ENCODE measurements at places on chromosomes 5 and 9.

GRCh38 chr5:51377151-51378060 lies 5.8 kb upstream of the ISL1 start:
- no peak for DNase-seq

DNA sequence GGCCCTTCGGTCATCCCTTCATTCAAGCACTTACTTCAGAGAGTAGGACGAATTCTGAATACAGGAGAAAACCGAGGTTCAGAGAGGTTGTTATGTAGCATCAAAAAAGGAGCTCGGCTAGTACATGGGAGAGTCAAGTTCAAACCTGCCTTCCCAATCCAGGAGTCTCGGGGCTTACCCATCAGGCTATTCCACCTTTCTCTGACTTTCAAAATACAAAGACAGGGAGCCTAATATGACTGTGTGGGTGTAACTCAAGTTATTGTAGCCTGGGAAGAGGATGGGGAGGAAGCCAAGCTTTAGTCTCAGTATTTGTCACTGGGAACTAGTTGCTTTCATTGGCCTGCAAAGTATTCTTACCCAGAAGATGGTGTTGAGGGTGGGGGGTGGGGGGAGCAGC lies 274.8 kb upstream of the PANK3 start:
- DNase-seq: no peak

- no peak for DNase-seq
These were observed 184.2 kb downstream of the EFNA5 start for GRCh38 chr5:107486489-107486888.

DNA sequence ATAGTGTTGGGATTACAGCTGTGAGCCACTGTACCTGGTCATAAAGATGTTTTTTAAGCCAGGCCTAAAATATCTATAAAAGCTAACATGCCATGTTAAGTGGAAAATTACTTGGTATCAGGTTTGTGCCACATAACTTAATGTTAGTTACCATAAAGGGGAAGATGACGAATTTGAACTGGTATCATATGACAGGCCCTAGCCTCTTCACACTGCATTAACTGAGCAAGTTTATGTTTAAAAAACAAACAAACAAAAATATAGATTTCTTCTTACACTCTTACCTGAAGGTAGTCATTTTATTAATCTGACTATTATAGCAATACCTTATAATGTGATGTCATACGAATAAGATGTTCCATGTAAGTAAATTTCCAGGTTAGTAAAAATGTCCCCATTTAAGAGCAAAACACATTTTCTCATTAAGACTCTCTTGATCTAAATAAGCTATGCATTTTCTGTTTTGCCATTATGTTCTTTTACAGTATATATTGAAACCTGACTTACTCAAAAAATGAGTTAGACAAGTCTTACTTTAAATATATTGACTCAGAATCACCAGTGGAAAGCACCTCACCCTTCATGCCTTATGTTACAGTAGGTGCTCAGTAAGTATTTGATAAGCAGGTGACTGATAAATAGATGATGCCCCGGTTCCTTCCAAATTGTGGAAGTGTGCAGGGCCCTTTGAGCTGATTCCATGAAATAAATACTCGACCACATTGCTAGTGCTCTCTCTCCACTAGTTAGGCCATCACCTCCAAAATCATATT lies 125.4 kb downstream of the CDC42SE2 start:
- no peak for DNase-seq

GRCh38 chr5:109655841-109656240 lies 33.9 kb upstream of the MAN2A1 start:
- no peak for DNase-seq

DNA sequence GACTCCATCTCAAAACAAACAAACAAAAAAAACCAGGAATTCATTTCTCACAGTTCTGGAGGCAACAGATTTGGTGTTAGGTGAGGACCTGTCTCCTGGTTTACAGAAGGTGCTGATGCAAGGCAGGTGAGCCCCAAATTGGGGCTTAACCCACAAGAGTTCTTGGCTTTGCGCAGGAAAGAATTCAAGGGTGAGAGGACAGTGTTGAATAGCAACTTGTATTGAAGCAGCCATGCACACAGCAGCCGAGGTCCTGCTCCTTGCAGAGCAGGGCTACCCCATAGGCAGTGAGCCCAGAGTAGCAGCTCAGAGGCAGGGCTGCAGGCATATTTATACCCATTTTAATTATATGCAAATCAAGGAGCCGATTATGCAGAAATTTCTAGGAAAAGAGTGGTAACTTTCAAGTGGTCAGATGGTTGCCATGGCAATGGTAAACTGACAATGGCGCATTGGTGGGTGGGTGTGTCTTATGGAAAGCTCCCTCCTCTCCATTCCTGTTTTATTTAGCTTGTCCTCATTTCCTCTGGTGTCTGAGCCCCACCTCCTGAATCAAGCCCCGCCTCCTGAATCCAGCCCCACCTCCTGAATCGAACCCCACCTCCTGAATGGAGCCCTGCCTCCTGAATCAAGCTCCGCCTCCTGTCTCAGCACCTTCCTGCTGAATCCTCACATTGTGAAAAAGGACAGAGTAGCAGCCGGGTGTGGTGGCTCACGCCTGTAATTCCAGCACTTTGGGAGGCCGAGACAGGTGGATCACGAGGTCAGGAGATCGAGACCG lies 34.5 kb upstream of the COL5A1 start:
- DNase-seq: no peak

GRCh38 chr9:4262735-4263141 lies 37.1 kb downstream of the GLIS3 start:
- no peak for DNase-seq

DNA sequence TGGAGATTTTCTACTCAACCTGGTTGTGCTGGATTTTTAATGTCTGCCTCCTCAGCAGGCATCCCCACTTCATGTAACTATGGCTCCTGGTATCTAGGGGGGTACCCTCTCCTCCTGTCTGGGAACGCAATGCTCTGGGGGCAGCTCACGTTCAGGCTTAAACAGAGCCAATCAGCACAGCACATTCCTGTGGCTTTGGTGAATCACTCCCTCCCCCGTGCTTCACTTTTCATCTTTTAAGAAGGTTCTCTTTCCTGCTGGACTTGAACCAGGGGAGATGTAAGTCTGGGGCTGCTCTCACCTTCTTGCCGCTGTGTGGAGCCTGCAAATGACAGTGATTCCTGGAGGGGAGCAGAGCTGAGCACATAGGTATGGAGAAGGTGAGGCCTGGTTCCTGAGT lies 101.2 kb downstream of the MSX2 start:
- no peak for DNase-seq

- no peak for DNase-seq
These were observed 198.3 kb downstream of the KCTD16 start for GRCh38 chr5:144369006-144369405.

DNA sequence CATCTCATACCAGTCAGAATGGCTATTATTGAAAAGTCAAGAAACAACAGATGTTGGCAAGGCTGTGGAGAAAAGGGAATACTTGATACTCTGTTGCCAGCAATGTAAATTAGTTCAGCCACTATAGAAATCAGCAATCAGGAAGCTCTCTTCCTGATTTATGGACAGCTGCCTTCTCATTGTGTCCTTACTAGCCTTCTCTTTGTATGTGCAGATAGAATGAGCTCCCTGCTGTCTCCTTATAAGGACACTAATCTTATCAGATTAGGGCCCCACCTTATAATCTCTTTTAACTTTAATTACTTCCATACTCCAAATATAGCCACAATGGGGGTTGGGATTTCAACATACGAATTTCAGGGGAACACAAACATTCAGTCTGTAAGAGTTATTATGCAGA lies 38.0 kb downstream of the KCNV2 start:
- no peak for DNase-seq

GRCh38 chr9:121059998-121060636 lies 10.0 kb upstream of the C5 start:
- DNase-seq: no peak

DNA sequence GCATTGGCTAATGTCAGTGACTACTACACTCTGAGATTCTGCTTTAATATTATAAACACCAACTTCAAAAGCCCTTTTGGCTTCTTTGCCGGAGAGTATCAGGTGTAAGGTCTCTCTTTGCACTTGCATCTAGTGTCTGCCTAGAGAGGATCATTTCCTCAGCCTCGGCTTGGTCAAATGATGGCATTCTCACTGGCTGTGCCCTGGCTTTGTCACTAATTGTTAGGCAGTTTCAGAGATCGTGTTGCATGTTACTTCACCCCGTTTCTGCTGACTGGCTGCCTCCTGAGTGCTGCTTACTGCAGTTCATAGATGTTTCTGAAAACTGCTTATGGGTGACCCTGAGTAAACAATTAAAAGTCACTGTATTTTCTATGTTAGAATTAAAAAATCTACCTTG lies 48.8 kb downstream of the SLC1A3 start:
- no peak for DNase-seq

GRCh38 chr5:146331423-146331822 lies 7.2 kb upstream of the POU4F3 start:
- DNase-seq: no peak

DNA sequence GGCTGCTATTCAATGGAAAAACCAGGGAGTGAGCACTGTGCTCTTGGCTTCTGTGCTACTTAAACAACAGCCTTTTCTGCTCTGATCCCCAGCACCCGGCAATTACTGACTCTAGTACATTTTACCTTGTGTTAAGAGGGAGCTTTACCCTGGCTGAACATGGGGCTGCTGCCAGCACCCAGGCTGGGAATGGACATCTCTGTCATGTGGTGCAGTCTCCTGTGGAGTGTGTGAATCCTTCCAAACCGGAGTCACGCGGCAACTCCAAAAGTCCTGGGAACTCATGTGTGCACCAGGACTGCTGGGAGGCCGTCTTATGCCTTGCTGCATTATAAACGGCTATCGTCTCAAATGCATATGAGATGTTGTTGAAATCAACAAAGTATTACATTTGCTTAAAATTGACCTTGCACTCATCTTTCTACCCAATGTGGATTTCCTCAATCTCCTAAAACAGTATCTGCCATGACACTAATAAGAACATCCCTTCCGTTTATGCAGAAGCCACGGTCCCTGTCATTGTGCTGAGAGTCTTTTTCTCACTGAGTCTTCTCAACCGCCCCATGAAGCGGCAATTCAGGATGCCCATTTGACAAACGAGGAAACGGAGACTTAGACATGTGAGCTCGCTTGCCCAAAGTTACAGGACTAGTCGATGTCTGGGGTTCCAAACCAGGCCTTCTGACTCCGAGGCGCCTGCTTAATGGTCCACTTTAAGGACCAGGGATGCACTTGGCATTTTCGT lies 884 bp upstream of the GSN start:
- DNase-seq: no peak

DNA sequence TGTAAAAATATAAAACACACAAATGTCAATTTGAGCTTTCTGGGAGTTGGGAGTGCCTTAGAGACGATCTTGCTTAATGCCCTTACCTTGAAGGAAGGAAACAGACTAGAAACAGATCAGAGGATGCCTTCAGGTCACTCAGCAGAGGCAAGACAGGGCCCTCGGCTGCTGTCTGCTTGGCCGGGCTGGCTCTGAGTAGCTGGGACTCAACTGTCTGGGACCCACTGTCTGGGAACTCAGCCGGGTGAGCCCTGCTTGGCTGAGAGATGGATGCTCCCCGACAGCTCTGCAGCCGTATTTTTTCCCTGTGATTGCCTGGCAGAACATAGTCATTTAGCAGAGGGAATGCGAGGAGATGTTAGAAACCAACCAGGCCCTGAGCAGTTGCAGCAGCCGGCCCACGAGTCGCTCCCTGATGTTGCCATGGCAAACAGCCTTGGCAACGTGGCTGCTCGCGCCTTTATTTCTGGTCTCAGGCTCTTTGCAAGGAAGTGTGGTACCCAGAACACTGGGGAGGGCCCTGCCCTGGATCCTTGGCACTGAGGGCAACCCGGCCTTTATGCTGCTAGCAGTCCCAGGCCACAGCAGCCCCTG lies 10.9 kb downstream of the PPARGC1B start:
- DNase-seq: no peak

GRCh38 chr5:130995254-130995515 lies 169.9 kb downstream of the HINT1 start:
- DNase-seq: no peak

- no peak for DNase-seq
These were observed 176.8 kb downstream of the ISOC1 start for GRCh38 chr5:129271308-129271707.

GRCh38 chr5:20276061-20276958 lies 288.3 kb upstream of the CDH18 start:
- DNase-seq: no peak

DNA sequence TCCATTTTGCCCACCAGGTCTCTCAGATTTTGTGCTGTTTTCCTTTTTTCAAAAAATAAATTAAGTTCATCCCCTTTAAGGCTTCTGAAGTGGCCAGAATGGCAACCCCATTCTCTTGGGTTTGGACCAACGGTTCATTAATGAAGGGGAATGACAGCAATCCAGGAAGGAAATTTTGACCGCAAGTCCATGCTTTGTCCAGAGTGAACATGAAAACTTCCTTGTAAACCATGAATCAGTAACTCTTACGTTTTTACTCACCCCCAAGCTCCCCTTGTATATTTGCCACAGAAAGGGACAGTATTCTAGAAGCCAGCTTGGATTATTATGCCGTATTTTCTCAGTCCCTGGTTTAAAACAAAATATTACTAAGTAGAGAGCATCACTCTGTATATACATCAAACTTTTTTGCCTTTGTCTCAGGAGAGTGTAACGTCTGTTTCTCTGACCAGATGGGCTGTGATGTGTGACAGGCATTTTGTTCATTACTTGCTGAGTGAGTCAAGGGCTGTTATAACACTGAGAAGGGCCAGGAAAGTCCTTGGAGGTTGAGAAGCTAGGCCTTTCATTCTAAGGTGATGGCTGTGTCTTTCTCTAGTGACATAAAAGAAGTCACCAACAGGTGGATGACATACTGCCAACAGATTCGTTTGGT lies 148.2 kb downstream of the SMARCA2 start:
- no peak for DNase-seq

GRCh38 chr5:39691993-39692392 lies 267.2 kb upstream of the DAB2 start:
- no peak for DNase-seq

- DNase-seq: no peak
These were observed 9.8 kb downstream of the ACTL7B start for GRCh38 chr9:108845947-108846346.

DNA sequence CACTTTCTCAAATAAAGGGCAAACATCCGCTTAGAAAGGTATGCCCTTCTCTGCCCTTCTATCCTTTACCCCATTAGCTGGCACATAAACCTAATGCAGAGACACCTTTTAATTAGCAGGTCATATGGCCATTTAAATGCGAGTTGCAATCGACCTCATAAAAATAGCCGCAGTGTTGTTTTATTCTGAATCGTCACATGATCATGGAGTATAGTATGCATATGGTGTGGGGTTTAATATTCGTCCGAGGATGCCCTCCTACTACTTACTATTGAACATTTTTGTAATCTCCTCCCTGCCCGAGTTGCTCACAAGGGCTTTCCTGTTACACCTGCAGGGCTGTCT lies 72.0 kb downstream of the PIK3R1 start:
- DNase-seq: no peak

DNA sequence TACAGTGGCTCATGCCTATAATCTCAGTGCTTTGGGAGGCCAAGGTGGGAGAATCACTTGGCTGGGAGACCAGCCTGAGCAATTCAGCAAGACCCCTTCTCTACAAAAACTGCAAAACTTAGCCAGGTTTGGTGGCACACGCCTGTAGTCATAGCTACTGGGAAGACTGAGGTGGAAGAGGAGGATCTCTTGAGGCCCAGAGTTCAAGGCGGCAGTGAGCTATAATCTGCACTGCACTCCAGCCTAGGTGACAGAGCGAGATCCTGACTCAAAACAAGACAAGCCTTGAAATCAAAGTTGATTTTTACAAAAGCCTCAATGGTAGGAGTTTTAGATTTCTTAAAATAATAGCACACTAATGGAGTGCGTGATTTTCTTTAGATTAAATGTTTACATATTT lies 14.6 kb downstream of the UBE2D2 start:
- no peak for DNase-seq

- no peak for DNase-seq
These were observed 7.1 kb upstream of the MYOZ3 start for GRCh38 chr5:150653762-150654556.

- DNase-seq: no peak
These were observed 112.5 kb downstream of the HAPLN1 start for GRCh38 chr5:83608122-83608521.

Measured in T-helper 1 cell (primary cell).